Activated T-cell treated with anti-CD3 and anti-CD28 coated beads for 24 hours (primary cell): ENCODE measurements at places on chromosomes 4 and X.

DNA sequence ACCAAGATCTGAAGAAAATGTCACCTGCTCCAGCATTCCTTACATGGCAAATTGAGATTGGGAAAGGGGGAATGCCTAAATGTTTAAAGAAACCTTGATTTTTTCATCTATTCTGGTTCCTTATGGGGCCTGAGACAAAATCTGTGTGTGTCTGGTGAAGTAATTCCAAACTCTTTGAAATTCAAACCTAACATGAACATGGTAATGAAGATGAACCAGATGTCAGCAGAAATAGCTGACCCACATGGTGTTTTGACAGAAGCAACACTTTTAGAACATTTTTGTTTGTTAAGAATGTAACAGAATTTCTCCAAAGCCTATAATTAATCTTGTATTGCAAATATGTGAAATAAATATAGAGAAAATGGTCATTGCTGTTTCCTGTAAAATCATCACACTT is 133.0 kb downstream of the PARM1 start:
- no peak for DNase-seq

DNA sequence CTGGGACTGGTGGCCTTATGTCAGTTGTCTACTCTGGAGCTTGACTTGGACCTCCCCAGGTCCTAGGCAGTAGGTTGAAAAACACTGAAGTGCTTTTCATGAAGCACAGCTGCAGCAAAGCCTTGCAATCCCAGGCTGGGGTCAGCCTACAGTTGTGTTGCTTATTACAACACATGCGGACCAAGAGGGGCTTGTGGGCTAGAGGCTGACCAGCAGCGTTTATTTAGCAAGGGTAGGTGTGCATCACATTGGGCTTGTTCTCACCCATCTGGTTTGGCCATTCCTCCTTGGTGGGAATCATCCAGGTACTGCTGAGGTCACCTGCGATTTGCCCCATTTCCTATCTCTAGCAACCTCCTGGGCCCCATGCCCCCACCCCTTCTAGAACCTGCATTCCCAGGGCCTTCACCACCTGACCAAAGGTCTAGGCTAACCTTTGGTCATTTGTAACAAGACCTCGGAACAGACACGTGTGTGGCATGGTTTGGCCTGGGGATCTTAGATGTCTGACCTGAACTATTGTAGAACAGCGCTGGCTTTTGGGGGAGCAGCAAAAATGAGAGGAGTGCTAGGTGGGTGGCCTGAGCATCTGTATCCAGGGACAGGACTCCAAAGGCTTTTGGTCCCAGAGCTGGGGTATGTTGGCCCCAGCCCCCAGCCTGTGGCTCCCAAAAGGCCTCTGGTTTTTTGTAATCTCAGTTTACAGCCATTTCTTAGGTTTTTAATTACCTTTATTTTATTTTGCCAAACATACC is 3.0 kb downstream of the RPL10 start:
- no peak for DNase-seq

DNA sequence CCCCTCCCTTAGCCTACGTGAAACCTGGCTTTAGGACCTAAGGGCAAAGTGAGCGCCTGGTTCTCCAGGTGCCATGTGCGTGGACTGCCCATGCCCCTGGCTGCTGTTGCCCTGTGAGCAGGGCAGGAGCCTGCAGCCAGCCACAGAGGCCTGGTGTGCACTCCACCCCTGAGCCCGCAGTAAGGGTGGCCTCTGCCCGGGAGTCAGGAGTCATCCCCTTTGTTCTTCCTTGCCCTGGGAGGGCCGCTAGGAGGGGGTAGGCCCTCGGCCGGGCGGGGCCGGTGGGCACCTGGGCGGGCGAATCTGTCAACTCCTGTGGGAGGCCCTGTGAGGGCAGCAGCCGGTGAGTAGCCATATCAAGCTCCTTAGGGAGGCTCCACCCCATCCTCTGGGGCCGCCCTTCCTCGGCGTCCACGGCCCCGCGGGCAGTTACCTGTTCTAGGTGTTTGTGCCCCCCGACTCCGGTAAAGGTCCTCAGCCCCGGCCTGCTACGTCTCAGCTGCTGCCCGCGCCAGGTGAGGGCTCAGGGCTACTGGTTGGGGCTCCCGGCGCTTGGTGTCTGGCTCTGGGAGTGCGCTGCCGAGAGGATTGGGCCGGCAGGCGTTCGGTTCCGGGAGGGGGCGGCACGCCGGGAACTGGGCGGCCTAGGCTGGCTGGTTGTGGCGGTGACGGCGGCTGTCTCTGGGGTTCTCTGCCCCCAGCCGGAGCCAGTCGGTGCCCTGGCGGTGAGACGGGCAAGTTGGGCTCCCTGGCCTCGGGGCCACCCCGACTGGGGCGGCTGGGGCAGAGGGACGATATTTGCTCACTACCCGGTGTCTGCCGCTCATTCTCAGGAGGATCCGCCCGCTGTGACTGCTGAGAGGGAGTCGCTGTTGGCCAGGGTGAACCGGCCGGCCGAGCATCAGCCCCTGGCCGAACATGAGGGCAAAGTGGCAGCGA is 1060.2 kb downstream of the TECRL start:
- no peak for DNase-seq

- DNase-seq: no peak
Measured at GRCh38 chr4:178470996-178471784, 1029.0 kb upstream of the AGA start.

- DNase-seq: no peak
Measured at GRCh38 chrX:14412686-14413085, 116.7 kb upstream of the GLRA2 start.

DNA sequence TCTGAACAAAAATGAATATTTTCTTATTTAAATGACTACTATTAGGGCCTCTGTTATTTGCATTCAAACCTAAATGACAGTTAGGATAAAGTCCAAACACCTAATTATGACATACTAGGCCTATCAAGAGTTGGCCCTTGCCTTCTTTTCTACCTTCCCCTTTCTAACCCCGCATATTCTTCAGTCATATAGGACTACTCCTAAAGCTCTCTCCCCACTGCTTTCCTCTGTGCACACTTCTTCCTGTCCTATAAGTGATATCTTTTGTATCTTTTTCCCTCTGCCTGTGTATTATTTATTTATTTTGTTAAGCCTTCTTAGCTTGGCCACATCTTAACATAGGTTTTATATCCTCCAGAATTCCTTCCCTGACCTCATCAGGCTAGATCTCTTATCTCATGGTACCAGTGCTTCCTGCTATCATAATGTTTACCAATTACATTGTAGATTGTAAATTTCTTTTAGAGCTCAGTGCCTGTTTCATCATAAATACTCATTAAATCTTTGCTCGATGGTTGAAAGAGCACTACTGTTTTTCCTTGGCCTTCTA is 22.5 kb downstream of the ERVMER34-1 start:
- DNase-seq: no peak

GRCh38 chr4:126475730-126476129 is 1157.0 kb upstream of the INTU start:
- DNase-seq: no peak

DNA sequence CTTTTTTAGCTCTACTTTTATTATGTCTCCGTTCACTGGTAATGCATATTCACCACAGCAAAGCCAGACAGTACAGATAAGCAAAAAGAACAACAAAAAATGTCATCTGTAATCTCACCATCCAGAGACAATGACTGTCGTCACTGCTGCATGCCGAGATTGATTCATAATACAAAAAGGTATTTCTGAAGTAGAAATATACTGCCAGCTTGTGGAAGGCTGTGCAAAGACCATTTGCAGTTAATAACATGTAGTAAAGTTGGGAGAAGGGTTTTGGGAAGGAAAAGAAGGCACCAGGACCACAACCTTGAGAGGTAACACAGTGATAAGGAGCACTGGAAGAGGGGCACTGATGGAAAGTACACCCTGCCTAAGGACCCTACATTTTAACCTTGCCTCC is 223.0 kb upstream of the ZIC3 start:
- no peak for DNase-seq

DNA sequence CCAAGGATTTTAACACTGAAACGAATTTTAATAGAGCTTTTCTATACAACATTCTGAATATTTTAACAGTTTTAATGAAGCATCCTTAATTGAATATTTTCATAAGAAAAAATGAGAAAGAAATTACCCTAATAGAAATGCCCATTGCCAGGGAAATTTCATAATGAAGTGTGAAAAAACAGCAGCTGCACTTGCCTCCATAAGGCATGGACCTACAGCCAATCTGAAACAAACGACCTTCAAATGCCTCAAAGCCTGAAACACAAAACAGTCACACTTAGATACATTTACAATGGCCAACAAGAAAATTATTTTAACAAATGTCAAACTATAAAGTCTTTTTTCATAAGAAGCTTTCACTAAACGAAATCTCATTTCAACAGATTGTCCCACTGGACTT is 74.4 kb downstream of the SLC9B1 start:
- no peak for DNase-seq

- no peak for DNase-seq
Measured at GRCh38 chrX:44569122-44569521, 26.5 kb upstream of the FUNDC1 start.

DNA sequence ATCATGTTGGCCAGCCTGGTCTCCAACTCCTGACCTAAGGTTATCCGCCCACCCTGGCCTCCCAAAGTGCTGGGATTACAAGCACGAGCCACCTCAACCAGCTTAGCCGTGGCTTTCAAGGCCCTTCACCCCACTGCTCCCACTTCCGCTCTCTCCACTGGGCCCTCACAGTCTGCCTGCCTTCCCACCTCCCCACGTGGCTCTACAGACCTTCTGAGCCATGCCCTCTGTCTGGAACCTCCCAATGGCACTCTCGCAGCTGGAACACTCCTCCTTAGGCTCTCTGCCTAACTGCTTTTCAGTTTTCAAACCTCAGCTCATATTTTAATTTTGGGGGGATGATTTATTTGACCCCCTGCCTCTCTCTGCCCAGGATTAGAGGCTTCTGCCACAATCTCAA is 59.3 kb upstream of the SH3RF1 start:
- no peak for DNase-seq

- DNase-seq: no peak
Measured at GRCh38 chr4:102247041-102247440, 98.2 kb downstream of the SLC39A8 start.

DNA sequence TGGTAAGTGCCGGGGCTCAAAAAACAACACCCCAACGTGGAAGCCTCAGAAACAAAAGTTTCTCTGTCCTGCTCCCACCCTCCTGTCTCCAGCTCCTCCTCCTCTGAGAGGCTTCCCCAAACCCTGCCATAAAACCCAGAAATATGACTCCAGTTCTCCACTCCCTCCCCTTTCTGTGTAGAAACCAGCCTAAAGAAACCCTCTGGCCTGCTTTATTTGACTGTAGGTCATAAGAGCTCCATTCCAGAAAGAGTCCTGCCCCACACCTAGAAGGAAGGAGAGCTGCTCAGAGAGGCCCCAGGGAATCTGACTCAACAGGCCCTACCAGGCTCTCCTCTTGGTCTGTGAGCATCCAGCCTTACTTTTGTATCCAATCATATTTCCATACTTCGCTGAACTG is 872 bp upstream of the S100P start:
- no peak for DNase-seq

- DNase-seq: no peak
Measured at GRCh38 chrX:132169554-132169953, 41.7 kb upstream of the FRMD7 start.

GRCh38 chrX:86604607-86605006 is 456.4 kb downstream of the DACH2 start:
- DNase-seq: no peak

GRCh38 chr4:151443247-151443646 is 34.3 kb downstream of the FHIP1A start:
- DNase-seq: no peak

GRCh38 chr4:187283201-187283955 is 559.7 kb upstream of the FAT1 start:
- no peak for DNase-seq

- DNase-seq: no peak
Measured at GRCh38 chr4:177740563-177740962, 298.3 kb upstream of the AGA start.

DNA sequence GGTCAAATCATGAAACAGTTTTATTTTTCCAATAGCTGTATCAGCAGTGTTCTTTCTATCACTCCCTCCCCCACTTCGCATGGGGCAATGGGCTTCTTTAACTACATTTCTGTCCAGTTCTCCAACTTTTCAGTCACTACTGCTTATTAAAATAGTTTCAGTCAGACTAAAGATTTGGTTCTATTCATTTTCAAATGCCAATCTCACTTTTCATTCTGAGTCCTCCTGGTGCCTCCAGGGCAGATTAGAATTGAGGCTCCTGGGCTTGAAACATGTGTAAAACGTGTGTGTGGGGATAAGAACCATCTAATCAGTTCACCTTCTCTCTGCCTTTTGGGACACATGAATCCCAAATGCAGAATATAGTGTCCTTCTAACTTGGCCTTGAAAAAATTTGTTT is 3.5 kb upstream of the BEX3 start:
- no peak for DNase-seq

- no peak for DNase-seq
Measured at GRCh38 chr4:53626491-53626890, 35.2 kb upstream of the LNX1 start.

- no peak for DNase-seq
Measured at GRCh38 chr4:20840648-20841190, 140.5 kb downstream of the PACRGL start.

GRCh38 chr4:184016759-184017668 is 111.9 kb downstream of the STOX2 start:
- no peak for DNase-seq

- DNase-seq: no peak
Measured at GRCh38 chr4:77196866-77197265, 39.9 kb downstream of the CCNG2 start.

- no peak for DNase-seq
Measured at GRCh38 chr4:11004818-11005217, 320.2 kb upstream of the CLNK start.

DNA sequence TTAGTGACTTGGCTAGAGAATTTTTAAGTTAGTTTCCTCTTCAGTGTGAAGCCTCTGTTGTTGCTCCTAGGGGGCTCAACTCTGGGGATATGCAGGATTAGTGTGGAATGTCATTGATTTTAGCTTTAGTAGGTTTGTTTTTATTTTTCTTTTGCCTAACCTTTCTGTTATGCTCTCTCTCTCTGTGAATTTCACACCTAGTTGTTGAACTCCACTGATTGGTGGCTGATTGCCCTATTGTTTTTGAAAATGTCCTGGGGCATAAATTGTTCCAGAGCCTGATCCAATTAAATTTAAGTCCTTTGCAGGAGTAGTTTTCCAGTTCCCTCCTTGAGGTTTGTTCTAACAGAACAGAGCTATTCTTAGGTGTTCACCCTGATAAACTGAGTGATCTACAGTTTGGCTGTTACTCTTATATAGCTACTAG is 393.3 kb upstream of the CTSO start:
- DNase-seq: no peak

DNA sequence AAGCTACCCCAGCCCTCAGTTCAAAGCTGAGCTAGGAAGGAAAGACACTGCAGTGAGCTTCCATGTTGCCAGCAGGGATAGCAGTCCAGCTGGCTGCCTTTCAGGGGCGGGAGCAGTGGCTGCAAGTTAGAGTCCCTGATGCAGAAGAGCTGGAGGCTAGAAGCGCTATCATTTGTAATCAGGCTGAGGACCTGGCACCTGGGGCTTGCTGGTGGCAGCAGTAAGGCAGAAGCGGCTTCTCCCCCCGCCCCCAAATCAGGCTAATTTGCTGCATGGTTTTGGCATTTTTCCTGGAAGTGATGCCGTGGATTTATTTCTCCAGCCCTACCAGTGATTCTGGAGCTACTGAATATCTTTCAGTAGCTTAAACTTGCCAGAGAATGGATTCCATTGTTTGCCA is 203.3 kb downstream of the CLCN4 start:
- no peak for DNase-seq
